Stimulated activated CD4-positive, alpha-beta T cell treated with anti-CD3 and anti-CD28 coated beads, TNF-alpha, amount 100 ng/mL, for 4 hours (primary cell): ENCODE measurements at places on chromosomes 7 and 10.

GRCh38 chr7:102044984-102045673 is 227.7 kb downstream of the CUX1 start:
- DNase-seq, result no peak

DNA sequence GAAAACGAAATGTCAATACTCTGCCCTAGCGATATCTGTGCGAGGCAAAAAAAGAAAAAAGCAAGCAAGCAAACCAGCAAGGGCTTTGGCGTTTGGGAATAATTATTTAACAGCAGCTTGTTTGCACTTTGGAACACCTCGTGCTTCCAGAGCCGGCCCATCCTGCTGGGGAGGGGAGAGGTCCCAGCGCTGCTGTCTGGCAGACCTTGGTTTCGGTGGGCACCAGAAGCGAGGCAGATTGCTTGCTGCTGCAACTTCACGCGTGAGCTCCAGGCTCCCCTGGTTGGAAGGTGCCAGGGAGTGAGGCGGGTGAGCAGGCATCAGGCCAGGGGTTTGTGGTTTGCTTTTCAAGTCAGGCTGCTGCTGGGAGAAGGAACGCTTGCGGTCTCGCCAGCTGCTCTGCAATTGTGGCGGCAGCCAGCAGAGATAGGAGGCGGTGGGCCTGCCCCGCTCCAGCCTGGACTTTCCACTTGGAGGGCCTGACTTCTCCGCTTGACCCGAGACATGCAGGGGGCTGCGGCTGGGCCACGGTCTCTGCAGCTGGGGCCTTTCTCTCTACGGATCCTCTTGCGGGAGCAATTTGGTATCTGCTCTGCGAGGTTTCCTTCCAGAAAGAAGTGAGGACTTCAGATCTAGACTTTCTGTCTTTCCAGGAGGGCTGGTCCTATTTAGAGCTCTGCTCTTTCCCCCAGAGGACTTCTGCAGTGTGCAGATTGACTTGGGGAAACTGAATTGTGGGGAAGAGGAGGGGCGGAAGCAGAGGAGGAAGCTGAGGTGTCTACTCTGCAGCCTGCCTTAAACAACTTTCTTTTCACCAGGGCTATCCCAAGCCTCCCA is 131.4 kb downstream of the PRPF18 start:
- no peak for DNase-seq

DNA sequence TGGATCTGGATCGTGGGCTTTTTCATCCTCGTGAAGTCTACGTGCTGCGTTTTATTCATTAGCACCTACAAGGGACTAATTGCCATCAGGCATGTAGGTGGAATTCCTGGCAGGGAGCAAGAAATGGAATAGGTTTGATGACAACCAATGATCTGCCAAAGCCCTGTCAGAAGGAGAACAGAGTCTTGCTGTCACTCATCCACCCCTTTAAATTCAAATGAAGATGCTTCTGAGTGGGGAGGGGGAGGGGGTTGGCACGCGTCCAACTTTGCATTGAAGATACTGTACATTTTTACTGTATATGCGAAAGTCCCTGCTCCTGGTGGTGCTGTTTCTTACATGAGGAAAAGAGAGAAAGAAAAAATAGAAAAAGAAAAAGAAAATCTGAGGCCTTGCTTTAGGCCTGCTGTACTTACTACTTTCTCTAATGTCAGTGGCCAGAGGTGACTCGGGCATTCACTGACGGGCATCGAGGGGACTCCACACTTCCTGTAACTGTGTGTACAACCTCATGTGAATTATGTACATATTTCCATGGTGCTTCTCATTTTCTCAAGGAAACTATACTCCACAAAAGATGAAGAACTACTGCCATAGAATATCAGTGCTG is 569.1 kb downstream of the INHBA start:
- no peak for DNase-seq

DNA sequence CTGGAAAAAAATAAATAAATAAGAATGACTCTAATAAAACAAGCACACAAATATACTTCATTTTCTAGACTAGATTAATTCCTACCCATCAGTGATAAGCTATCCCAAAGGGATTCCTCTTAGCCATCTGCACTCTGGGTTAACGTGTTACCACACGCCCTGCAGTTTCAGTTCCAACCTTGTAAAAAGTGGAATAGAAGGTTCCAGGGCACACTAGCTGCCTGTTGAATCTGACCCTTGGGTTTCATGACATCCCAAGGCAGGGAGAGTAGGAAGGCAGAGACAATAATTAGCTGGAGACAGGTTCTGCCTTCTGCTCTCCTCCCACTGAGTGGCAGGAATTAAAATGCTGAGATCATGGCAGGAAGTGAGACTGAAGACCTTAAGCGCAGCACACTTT is 33.5 kb downstream of the SLC37A3 start:
- DNase-seq, result no peak

DNA sequence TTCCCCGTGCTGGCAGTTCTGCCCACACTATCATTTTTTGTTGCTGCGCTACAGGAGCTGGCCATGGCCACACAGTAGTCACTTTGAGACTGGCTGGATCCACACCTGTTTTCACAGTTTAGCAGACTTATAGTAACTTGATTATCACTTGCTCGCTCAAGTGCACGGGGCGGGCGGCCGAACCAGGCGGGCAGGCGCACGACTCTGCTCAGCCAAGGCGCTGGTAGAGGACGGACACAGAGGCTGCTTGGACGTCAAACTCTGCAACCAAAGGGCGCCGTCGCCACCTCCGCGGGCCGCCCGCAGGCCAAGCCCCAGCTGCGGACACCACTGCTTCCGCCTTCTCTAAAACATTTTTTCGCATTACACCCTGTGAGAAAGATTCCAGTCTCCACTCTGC is 38.4 kb upstream of the PHYHIPL start:
- DNase-seq, result no peak

- DNase-seq, result no peak
These were observed 89.0 kb upstream of the TCERG1L start for GRCh38 chr10:131400513-131400912.

- no peak for DNase-seq
These were observed 8.0 kb upstream of the SHH start for GRCh38 chr7:155820246-155820645.

- no peak for DNase-seq
These were observed 200.4 kb upstream of the NFE2L3 start for GRCh38 chr7:25951414-25952260.

- DNase-seq, result no peak
These were observed 53.6 kb upstream of the INSYN2A start for GRCh38 chr10:127250031-127250430.

DNA sequence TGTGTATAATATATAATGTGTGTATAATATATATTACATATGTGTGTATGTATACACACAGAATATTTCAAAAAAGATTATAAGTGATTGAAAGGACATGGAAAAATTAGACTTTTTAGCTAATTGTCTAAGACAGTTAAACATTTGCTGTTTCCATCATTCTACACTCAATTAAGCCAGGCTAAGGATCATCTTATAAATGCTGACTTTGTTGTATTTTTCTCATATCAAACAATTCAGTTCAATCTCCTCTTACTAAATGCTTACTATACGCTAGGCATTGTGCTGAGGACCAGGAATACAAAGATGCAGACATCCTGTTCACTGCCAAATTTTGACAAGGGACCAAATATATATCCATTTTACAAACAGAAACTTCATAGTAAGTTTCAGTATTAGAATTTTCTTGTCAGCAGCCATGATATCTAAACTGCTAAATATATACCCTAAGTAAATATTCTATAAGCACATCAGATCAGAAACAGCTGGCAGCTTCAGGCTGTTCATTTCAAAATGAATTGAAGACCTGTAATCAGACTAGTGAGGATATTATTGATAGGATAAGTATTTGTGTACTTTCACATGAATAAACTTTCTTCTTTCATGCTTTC is 10.3 kb upstream of the LRRN3 start:
- DNase-seq, result no peak

- DNase-seq, result no peak
These were observed 371.0 kb downstream of the DPP6 start for GRCh38 chr7:154423231-154423630.

DNA sequence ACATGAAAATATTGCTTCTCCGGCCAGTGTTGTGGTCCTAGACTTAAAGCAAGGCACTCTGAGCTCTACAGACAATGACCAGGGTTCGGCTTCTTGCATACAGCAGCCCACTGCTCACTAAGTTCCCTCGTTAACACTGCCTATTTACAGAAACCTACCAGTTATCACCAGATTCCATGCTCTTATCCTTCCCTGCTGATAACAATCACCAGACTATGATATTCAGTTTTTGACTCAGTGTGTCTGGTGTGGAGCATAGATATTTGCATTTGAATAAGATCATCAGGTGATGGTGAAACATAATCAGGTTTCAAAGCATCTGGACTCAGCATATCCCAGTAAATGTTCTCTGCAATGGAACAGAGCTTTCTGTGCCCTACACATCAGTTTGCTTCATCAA is 182.3 kb downstream of the SNX13 start:
- no peak for DNase-seq

GRCh38 chr10:93261089-93261488 is 187.4 kb downstream of the CYP26A1 start:
- DNase-seq, result no peak
